ENCODE measurements at places on chromosomes 16 and 17.

DNA sequence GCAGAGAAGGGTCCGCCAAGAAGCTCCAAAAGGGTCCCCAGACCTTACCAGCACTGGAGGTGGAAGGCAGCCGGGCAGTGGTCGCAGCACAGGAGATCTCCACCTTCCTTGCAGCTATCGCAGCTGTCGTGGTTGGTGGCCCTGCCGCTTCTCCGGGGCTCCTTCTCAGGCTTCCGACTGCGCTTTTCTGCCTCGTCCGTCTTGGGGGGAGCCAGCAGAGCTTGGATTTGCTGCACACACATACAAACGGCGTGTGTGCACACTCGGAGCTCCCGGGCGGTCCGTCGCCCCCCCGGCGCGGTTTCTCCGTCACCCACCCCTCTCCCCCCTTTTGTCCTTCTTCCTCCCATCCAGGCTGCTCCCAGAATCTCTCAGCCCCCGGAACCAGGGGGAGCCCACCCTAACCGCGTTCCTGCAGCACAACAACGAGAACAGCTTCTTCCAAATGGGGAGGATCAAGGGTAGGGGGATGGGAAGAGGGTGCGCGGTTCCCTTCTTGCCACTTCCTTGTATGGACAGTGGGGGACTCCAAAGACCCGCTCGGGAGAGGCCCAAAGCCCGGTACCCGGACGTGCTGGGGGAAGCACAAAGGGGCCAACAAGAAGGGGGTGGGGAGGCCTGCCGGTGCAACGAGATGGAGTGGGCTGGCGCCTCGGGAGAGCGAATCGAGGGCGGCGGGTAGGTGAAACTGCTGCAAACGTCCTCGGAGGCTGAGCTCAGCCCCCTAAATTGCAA is 1.1 kb downstream of the PHF12 start:
- DNase-seq, result no peak

DNA sequence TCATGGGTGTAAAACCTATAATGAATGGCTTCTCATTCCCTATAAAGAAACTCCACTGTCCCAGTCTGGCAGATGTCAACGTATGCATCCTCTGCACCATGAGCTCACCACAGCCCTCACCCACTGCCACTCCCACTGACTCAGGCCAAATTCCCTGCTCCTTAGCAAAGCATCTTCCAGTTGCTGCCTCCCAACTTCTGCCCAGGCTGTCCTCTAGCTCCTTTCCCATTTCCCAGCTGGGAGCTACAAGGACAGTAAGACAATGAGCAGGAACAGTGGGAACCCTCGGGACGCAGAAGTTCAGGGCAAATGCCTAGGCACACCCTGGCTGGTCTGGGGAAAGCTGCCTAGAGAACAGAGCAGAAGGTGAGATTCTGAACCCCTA is 9.1 kb upstream of the THAP11 start:
- DNase-seq, result no peak

DNA sequence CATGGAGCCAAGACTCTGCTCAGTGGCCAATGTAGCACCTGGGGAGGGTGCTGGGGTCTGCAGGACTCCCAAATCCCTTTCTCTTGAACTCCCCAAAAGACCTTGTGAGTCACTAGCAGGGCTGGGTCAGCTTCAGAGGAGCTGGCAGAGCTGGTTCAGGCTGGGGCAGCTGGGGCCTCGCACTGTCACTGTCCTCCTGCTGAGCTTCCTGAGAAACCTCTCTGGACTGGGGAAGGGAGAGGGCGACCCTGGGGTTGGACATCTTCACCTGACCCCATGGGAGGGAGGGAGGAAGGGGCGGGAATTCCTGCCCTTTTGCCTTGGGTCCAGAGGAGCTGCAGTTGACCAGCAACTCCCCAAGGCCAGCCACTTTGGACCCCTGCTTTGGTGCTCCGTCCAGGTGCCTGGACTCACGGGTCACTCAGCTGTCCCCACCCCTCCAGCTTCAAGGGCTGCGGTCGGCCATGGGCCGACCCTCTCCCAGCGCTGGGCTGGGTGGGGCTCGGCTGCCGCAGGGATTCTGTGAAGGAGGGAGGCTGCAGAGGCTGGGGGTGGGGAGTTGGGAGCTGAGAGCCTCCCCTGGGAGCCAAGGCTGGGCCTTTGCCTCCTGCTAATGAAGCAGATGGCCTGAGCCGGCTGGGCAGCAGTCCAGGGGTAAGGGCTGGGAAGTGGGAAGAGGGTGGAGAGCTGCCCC is 9.2 kb downstream of the FMNL1 start:
- no peak for DNase-seq

DNA sequence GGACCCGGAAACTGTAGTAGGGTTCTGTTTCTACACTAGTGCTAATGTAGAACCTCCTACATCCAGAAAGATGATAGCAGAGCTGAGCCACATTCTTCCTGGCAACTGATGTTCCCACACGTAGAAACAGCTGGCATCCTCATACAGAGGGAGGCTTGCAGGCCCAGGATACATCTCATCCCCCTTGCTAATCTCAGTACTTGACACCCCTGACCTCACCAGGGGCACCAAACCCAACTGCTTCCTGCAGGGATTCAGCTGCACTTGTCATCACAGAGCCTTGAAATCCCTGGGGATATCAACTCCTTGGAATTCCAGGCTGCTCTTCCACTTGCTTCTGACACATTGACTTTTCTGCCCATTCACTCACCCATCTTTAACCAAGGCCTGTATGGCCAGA is 75.2 kb upstream of the HSBP1 start:
- no peak for DNase-seq

DNA sequence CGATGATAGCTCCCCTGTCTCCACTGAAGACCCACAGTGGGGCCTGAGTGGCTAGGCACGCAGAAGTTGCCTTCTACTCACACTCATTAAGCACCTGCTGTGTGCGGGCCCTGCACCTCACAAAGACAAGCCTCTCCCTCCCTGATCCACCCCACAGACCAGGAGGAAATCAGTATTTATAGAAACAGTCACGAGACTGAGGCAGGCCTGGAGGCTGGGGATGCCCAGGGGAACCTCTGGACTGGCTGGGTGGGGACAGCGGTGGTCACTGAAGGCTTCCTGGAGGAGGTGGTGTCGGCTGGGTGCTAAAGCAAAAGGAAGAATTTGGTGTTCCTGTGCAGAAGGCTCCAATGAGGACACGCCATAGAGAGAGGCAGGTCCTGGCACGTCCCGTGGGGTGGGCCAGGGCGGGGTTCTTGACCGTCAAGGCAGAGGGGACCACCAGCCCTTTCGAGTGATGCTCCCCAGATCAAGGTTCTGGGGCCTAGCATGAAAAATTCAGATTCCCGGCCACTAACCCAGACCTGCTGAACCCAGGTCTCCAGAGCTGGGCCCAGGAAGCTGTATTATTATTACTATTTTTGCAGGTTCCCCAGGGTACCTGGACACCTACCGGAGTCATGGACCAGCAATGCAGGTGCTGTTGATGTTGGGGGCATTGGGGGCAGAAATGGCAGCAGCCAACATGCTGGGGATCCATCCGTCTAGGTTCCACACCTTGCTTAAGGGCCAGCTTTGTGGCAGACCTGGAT is 23.0 kb downstream of the PPL start:
- no peak for DNase-seq

GRCh38 chr17:77466140-77466539 is 325.4 kb downstream of the SEC14L1 start:
- DNase-seq, result no peak

- DNase-seq, result no peak
Measured at GRCh38 chr16:66324815-66325515, 41.5 kb upstream of the CDH5 start.

GRCh38 chr16:20202747-20203146 is 124.6 kb downstream of the GP2 start:
- no peak for DNase-seq

- no peak for DNase-seq
Measured at GRCh38 chr17:8922928-8923327, 42.6 kb downstream of the PIK3R5 start.

DNA sequence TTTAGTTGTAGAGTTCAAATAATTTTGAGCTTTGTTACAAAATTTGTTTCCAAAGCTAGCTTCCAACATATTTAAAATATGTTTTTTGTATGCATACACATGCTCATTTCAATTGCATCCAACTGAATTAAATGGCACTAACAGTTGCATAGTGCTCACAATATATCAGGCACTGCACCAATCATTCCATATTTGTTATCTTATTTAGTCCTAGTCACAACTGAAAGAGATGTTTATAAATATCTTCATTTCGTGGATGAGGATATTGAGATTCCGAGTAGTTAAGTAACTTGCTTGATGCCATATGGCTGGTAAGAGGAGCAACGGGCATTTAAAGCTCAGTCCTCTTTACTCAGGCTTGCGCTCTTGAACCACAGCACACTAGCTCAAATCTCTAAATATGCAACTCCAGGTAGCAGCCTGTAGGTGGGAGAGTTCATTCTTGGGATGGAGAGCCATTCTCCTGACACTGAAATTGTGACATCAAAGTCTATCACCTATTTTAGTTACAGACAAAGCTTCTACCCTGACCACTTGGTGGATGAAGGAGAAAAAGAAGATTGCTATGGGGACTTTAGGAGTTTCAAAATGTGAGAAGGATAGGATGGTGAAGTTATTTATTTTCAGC is 118.0 kb upstream of the CA10 start:
- no peak for DNase-seq

- DNase-seq, result no peak
Measured at GRCh38 chr16:56608876-56609462, 585 bp downstream of the MT2A start.

DNA sequence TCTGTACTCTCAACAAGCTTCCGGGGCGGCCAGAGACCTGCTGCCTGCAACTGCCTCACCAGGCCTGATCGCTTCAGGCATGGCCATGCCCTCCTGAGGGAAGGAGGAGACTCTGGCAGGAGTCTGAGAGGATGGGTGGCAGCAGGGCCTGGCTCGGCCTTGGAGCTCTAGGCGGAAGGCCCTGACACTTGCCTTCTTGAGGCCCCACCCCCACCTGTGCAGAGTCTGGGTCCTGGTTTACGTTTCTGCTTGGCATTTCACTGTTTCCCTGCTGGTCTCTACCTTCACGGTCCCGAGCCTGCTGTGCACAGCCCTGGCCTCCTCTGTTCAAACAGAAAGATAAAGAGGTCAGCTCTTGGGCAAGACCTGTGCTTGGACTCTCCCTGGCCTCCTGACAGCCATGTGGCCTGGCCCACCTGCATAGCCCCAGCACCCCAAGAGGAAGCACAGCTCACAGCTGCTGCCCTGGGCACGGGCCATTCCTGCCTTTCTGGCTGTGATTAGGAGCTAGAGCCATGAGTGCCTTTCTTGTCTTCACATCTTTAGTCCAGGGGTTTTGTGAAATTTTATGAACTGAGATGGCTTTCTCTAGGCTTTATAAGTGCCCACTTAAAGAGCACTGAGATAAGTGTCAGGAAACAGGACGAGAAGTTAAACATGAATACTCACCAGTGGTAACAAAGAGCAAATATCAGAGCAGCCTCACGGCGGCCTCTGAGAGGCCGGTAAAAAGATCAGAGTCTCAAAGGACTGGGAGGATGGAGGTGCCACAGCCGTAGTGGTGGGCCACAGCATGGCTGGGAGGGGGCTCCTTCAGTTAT is 25.6 kb upstream of the MTSS2 start:
- DNase-seq, result no peak

DNA sequence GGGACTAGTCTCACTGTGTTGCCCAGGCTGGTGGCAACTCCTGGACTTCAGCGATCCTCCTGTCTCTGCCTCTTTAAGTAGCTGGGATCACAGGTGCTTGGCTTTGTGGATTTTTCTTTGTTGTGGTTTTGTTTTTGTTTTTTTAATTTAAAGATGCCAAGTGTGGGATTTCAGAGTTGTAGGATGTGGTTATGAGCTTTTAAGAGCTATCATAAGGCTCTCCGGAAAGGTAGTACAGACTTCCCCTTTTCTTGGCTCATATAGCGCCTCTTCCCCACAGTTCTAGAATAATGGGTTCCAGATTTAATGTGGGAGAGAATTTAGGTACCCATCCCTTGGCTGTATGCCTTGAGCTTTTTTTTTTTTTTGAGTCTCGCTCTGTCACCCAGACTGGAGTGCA is 17.1 kb downstream of the AKAP1 start:
- no peak for DNase-seq

DNA sequence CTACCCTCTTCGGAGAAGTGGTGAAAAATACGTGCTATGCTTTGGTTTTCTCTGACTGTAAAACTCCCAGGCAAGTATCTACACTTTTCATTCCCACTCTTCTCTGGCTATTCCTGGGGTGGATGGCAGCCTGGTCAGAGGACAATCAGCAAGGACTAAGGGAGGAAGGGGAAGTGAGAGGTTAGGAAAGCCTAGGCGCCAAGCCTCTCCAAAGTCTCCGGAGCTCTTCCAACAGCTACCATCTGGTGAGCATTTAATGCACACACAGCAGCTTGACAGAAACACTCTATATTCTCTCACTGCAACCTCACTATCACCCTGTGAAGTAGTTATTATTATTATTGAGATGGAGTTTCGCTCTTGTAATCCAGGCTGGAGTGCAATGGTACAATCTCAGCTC is 65.1 kb downstream of the WSCD1 start:
- DNase-seq, result no peak

DNA sequence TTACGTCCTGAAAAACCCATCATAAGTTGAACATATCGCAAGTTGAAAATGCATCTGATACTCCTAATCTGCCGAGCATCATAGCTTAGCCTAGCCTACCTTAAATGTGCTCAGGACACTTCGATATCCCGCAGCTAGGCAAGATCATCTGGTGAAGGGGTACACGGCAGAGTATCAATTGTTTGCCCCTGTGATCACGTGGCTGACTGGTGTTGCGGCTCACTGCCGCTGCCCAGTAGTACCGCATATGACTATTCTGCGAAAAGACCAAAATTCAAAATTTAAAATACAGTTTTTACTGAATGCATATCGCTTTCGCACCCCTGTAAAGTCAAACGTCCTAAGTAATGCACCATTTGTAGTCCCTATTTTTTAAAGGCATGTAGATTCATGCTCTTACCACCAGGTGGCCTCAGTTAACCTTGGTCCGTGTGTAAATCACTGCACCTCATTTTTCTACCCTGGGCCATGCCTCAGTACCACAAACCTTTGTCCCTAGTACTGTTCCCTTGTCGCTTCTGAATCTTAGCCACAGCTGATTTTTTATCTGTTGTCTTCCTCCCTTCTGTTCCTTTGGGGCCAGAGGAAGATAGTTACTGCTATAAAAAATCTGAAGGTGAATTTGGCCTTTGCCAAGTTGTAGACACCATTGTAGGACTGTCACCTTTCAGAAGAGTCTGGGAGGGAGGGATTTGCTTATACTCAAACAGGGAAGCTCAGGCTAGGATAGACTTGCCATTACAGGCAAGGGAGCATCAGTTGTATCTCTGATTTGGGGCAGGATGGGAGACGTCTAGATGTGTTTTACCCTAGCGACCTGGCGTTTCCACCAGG is 34.4 kb downstream of the WWP2 start:
- no peak for DNase-seq

GRCh38 chr17:13750816-13751793 is 149.4 kb upstream of the HS3ST3A1 start:
- DNase-seq, result no peak

DNA sequence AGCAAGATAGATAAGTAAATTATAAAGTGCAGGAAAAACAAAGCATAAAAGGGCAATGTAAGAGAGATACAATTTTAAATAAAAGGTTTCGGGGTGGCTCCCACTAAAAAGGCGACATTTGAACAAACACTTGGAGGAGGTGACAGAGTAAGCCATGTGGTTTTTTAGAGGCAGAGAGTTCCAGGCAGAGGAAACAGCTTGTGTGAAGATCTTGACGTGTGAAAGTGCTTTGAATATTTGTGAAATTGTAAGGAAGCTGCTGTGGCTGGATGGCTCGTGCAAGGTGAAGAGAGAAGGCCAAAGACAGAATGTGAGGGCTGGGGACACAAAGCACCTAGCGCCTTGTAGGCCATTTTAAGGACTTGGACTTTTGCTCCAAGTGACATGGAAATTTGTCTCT is 28.6 kb upstream of the HYDIN start:
- DNase-seq, result no peak

All from cortex of kidney (tissue), 1 donor.